ENCODE measurements at places on chromosomes 2 and 18.

DNA sequence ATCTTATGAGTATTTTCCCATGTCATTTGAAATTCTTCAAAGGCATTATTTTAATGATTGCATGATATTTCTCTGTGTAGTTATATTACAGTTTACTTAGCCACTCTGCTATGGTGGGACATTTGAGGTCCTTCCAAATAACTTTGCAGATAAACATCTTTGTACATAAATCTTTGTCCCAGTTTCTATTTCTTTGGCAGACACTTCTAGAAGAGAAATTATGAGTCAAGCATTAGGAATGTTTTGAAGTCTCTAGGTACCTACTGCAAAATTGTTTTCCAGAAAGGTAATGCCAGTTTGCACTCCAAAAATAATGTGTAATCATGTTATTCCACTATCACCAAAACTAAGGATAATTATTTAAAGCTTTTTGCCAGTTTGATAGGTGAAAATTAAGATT lies 149.7 kb downstream of the EN1 start:
- DNase-seq: no peak

DNA sequence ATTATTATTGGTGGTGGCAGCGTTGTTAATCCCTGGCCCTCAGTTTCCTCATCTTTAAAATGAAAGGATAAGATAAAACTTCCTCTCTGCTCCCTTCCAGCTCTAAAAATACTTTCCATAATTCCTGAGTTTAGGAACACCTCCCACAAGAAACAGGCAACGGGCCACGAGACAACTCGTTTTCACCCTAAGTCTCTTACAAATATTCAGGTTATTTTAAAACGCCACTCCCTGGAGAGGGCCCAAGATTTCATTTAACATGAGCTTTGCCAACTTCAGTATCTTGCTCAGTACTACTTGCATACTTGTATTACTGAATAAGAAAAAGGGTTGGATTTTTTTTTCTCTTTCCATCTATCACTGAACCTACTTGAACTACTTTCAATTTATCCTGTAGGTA lies 611.1 kb upstream of the FANCL start:
- no peak for DNase-seq

- no peak for DNase-seq
Observed at GRCh38 chr18:77164763-77165485, 32.3 kb upstream of the MBP start.

- no peak for DNase-seq
Observed at GRCh38 chr18:3903337-3903736, 453.4 kb downstream of the TGIF1 start.

DNA sequence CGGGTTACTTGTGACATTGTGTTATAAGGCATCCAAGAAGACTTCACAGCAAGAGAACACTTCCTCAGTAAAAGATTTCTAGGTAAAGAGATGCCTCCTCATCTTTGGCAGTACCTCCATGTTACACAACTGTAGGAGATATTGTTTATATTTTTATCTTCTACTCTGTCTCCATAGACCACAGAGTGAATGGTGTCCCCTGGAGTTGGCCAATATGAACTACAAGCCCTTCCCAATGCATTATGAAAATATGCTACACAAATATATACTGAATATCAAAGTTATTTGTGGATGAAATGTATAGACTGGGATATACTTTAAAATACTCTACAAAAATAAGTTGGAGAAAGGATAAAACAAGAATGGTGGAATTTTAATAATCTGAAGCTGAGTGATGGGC lies 46.7 kb downstream of the MBOAT2 start:
- DNase-seq: no peak

- DNase-seq: no peak
Observed at GRCh38 chr2:12343141-12343540, 373.6 kb upstream of the TRIB2 start.

- no peak for DNase-seq
Observed at GRCh38 chr18:25661831-25662230, 309.9 kb upstream of the ZNF521 start.

DNA sequence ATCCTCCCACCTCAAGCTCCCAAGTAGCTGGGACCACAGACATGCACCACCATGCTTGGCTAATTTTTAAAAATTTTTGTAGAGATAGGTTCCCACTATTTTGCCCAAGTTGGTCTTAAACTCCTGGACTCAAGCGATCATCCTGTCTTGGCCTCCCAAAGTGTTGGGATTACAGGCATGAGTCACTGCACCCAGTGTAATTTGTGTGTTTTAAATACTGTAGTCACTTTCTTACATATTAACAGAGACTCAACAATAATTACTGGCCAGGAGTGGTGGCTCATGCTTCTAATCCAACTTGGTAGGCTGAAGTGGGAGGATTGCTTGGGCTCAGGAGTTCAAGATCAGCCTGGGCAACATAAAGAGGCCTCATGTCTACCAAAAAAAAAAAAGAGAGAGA lies 293.0 kb downstream of the RDH14 start:
- no peak for DNase-seq
